Pulmonary artery endothelial cell (primary cell): ENCODE measurements at places on chromosomes 5 and 9.
A peak's percentile ranks its signal among the peaks of the same experiment; 100 is the strongest.

- DNase-seq = no peak
Measured at GRCh38 chr9:70576116-70576515, 161.7 kb upstream of the KLF9 start.

- DNase-seq = no peak
Measured at GRCh38 chr5:143886651-143887638, 75.0 kb downstream of the HMHB1 start.

GRCh38 chr5:68845131-68845530 lies 248.7 kb upstream of the SLC30A5 start:
- DNase-seq = no peak

DNA sequence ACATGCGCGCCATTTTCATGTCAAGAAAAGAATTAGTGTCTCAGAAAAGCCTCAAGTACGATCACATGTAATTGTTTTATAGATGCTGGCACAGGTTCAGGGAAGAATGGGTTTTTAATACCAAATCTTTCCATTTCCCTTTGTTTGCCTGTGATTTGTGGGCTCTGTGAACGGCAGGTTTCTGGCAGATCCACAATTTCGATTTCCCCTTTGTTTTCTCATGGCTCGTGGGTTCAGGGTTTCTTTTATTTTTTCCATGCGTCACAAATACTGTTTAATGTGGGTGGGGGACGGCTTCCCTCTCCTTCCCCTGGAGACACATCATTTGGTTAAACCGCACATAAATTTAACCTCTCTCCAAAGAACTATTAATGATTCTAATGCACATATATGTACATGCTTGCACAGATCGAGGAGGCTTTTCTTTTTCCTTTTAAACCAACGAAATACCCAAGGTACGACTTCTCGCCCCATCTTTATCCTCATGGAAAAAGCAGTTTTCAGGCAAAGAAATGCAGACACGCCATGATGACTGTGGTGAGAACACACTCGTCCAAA lies 195.9 kb downstream of the SLIT3 start:
- no peak for DNase-seq

DNA sequence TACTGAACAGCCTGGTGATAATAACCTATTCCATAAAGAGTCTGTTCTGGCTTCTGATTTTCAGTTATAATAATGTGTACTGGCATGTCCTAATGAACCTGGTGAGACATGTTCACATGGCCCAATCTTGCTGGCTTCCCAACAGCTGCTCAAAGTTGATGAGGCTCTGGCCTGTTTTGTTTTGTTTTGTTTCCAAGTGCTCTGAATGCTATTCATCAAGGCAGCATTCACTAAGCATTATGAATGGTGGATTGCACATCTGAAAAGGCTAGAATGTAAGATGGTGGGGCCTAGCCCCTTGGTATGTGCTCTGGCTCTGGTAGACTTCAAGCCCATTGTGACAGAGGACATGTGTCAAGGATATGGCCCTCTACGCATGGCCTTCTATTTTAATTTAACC lies 388.5 kb downstream of the PSAT1 start:
- DNase-seq = no peak

DNA sequence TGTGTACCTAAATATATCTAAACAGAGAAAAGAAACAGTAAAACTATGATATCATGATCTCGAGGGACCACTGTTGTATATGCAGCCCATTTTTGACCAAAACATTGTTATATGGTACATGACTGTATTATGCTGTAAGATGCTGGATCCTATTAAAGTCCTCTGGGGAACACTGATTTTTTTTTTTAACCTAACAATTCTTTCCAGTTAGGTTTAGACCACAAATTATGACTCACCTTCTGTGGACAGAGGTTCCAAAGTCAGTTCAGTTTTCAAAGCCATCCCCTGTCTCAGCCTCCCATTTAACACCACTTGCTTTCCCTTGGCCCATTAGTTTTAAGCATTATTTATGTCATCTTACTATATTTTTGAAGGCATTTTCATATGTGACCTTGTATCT lies 27.1 kb downstream of the TRMO start:
- no peak for DNase-seq

DNA sequence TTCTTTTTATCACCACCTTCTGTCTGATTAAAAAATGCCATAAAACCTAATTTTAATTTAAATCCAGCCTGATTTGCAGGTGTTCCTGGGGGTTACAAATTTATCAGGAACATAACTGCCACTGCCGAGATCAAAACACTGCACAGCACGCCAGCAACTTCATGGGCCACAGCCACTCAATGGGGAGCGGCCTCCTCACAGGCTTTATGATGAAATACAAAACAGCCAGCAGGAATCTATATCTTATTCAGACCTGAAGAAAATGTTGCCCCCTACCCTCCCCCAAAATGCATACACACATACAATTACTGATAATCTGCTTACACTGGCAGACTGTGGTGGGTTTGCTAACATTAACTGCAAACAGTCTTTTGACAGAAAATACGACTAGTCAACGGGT lies 151.7 kb upstream of the POU5F2 start:
- DNase-seq = no peak

DNA sequence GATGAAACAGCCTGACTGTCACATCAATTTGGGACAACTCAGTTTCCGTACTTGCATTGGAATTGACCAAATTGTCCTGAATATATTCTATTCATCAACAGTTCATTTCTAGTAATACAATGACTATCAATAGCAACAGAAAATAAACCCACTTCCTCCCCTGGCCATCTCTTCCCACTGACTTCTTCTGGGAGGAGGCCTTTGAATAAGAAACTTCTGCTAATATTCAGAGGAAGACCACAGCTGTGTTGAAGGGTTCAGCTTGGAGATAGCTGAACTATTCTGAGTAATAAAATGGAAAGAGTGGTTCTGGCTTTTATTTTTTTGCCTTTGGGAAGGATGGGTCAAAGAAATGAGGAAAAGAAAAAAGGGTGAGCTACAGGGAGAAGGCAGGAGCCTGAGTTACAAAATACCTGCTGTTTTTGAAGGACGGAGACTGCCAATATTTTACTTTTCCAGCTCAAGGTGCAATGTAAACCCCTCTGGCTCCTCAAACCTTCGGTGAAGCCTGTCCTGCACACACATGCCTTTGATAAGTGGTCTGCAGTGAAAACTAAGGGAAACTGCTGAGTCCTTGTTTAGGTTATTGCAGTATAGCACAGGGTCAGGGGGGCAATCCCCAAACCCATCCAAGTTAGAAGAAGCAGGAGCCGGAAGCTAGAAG lies 29.9 kb downstream of the FYB1 start:
- no peak for DNase-seq

- no peak for DNase-seq
Measured at GRCh38 chr5:53381-54174, 38.4 kb upstream of the PLEKHG4B start.

DNA sequence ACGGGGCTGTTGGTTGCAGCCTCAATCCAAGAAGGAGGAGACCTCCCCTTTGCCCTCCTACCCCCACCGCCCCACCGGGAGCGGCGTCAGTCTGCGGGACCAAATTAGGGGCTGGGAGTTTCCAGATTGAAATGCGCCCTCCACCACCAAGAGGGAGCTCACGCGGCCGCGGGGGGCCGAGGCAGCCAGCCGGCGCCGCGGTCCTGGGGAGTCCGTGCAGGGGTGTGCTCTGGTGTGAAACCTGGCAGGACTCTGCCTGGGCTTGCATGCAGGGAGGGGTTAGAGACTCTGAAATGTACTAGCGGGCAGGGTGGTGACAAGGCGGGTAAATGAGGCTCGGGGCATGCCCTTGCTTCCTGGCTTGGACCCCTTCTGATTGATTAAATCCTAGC lies 989 bp upstream of the FBN2 start:
- DNase-seq = no peak

GRCh38 chr9:7011395-7012067 lies 253.8 kb downstream of the KDM4C start:
- DNase-seq = peak; percentile 26

GRCh38 chr5:75648712-75649111 lies 37.5 kb downstream of the ANKDD1B start:
- DNase-seq = no peak

GRCh38 chr5:10195301-10195700 lies 54.4 kb downstream of the ATPSCKMT start:
- DNase-seq = no peak

- no peak for DNase-seq
Measured at GRCh38 chr9:79292731-79293280, 279.0 kb upstream of the TLE4 start.
